Stimulated activated CD4-positive, alpha-beta T cell treated with anti-CD3 and anti-CD28 coated beads, Interleukin-4, amount 100 ng/mL, for 1 hour (primary cell): ENCODE measurements at places on chromosomes 3 and 15.

GRCh38 chr3:5190147-5190791 is 2.8 kb downstream of the EDEM1 start:
- no peak for DNase-seq

DNA sequence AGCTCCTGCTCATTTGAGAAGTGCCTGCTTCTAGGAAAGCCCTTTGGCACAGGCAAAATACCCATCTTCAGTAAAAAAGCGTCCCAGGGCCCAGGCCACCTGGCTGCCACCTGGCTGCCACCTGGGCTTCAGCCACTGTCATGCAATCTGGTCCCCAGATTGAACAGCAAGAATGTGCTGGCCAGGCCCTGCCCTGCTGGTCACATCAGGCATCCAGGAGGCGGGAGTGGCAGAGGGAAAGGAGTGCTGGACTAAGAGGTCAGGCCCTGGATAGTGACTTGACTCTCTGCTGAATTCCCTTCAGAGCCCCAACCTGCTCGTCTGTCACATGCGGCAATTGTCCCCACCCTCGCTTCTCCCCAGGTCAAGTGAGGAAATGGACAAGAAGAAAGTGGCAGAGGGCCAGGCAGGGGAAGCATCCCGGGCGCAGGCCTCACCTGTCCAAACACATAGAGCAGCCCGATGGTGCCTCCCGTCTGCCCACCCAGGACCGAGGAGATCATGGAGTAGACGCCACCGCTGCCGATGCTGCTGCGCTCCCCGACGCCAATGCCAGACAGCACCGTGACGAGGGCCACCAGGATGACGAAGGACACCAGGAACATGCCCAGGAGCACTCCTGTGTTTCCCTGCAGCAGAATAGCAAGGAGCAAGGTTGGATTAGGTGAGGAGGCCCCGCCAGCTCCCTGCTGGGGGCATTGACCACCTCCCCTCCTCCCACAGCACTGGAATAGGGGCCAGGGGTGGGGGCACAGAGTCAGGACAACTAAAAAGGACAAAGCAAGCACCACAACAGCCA is 25.5 kb downstream of the SLC12A8 start:
- DNase-seq: no peak

DNA sequence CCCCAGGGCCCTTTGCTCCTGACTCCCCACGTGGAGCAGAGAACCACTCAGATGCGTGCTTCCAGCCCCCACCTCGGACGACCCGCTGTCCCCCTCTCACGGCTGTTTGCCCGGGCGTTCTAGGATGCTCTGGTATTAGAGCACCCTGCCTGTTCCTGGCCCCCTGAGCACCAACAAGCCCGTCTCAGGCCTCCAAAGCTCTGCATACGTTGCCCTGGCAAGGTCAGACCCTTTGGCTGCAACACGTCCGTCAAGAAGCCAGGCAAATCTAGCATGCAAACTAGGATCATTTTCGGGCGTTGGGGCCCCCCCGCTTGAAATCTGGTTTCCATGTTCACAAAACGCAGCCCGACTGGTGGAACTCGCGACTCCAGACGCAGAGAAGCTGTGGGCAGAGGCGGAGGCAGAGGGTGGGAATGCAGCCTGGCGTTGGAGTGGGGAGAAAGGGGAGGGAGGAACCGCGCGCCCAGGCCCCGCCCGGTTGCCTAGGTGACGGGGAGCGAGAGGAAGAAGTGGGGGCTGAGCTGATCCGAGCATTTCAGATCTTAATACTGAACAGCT is 86.2 kb upstream of the PIAS1 start:
- peak; percentile 23 for DNase-seq

DNA sequence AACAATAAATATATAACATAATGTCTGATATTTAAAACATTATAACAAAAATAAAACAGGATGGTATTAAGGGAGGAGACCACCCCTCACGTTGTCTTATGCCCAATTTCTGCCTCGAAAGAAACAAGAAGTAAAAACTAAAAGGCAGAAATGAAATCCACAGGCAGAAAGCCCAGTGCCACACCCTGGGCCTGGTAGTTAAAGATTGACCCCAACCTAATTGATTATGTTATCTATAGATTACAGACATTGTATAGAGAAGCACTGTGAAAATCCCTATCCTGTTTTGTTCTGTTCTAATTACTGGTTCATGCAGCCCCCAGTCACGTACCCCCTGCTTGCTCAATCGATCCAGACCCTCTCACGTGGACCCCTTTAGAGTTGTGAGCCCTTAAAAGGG is 22.3 kb upstream of the ACP3 start:
- DNase-seq: no peak

DNA sequence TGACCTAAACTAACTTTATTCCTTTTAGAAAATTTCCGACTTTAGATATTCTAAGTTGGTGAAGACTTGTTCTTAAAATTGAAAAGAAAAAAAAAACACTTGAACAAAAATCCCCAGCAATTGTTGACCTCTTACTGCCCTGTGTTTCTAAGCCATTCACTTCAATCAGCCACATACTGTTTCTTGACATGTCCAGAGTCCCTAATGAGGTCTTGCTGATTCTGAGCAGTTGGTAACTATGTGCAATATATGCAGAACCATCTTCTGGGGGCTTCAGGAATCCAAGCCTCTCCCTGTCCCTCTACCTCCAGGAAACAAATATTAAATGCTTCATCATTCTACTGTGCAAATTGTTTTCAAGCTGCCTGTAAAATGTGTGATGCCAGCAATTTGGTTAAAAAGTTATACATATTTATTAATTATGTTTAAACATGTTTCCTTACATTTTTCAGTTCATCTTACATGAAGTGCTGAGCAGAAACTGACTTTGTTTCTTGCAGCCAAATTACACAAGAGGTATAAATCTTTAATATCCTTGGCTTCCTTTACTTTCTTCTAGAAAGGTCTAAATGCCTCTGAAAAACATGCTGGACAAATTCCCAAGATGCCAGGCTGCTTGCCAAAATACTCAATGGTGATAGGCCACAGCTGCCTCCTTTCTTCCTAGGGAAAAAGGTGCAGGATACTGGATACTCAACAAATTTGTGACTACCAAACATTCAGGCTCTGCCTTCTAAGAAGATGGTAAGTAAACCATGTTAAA is 19.8 kb upstream of the GYG1 start:
- no peak for DNase-seq

- no peak for DNase-seq
Observed at GRCh38 chr3:36804295-36805055, 40.1 kb upstream of the DCLK3 start.

DNA sequence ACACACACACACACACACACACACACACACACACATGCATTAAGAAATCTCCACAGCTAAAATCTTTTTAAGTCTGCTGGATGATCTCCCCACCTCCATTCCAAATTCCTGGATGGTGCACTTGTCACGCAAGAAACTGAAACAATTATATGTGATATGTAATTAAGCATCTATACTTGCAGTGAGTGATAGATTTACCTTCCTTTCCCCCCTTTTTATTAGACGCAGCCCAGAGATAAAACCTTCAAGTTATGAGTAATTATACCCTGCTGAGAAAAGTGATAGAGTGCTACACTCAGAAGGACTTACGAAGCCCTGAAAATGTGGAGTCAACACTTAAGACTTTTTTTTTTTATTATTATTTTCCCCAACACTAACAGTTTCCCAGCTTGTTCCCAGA is 255.2 kb downstream of the LSAMP start:
- no peak for DNase-seq

DNA sequence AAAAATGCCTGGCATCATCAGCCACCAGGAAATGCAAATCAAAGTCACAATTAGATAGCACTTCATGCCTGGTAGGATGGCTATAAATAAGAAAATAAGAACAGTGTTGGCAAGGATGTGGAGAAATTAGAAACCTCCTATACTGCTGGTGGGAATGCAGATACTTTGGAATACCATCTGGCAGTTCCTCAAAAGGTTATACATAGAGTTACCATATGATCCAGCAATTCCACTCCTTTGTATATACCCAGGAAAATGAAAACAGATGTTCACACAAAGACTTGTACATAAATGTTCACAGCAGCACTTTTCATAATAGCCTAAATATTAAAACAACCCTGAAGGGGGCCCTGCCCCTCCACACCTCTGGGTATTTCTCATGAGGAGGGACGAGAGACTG is 13.7 kb downstream of the ACSBG1 start:
- DNase-seq: no peak

DNA sequence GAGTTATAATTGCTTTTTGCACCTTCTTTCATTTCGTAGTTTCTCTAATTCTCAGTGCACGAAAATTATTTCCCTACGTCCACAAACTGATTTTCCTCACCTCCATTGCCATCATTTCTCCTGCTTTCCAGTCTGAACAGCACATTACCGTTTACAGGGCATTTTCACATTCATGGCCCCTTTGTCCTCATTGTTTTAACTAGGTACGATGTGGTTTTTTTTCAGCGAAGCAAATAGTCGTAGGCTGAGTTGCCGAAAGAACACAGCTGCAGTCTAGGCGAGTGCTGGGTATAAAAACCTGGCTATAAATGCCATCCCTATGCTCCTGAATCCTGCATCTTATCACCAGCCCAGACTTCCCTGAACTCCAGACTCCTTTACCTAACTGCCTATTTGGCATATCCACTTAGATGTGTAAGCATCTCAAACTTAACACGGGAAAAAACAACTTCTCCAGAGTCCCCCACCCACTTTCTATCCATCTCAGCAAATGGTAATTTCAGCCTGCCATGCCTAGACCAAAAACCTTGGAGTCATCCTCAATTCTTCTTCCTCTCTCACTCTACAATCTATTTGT is 691 bp upstream of the FSIP1 start:
- DNase-seq: no peak

DNA sequence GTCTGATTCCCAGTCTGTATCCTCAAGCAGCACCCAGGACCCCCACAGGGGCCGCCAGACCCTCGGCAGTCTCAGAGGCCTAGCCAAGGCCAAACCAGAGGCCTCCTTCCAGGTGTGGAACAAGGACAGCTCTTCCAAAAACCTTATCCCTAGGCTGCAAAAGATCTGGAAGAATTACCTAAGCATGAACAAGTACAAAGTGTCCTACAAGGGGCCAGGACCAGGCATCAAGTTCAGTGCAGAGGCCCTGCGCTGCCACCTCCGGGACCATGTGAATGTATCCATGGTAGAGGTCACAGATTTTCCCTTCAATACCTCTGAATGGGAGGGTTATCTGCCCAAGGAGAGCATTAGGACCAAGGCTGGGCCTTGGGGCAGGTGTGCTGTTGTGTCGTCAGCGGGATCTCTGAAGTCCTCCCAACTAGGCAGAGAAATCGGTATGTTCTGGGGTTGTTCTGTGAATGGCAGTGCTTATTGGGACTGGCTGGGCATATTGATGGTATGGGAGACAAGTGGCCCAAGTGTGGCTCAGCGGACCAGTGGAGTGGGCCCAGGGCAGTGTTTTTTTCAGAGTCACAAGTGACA is 96.3 kb downstream of the RPL39L start:
- no peak for DNase-seq

- DNase-seq: no peak
Observed at GRCh38 chr3:58874795-58875194, 175.0 kb downstream of the CFAP20DC start.

DNA sequence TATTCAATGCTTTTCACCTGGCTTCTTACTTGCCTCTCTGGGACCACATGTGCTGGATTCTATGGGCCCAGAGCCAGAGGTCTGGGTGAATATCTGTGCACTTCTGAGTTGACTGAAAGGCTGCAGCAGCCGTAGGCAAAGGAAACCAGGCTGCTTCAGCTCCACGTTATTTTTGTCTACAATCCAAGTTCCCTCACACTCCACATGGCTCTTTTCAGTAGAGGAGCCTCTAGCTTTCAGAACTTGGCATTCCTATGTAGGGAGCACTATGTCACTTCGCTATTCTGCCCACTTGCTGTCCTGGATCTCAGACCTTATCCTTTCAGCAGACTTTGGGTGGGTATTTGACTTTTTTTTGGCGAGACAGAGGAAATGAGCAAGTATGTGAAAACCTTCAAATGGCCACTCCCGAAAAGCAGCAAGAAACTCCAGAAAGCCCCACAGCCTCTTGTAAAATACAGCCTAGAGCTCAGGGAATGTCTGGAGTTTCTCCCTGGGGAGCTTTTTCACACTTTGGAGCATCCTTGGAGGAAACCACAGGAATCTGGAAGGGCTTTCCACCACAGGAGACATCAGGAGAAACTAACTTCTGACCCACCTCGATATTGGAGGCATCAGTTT is 80.9 kb downstream of the DUT start:
- DNase-seq: no peak

GRCh38 chr3:138817695-138818094 is 17.0 kb downstream of the PIK3CB start:
- no peak for DNase-seq

GRCh38 chr15:98581715-98582114 is 66.6 kb upstream of the IGF1R start:
- DNase-seq: no peak

GRCh38 chr15:71411538-71412482 is 296.5 kb downstream of the THSD4 start:
- no peak for DNase-seq

- no peak for DNase-seq
Observed at GRCh38 chr3:149588909-149589308, 68.9 kb downstream of the WWTR1 start.

GRCh38 chr3:27578032-27578431 is 93.8 kb upstream of the SLC4A7 start:
- no peak for DNase-seq

- DNase-seq: no peak
Observed at GRCh38 chr3:155809181-155809580, 3.1 kb upstream of the C3orf33 start.

DNA sequence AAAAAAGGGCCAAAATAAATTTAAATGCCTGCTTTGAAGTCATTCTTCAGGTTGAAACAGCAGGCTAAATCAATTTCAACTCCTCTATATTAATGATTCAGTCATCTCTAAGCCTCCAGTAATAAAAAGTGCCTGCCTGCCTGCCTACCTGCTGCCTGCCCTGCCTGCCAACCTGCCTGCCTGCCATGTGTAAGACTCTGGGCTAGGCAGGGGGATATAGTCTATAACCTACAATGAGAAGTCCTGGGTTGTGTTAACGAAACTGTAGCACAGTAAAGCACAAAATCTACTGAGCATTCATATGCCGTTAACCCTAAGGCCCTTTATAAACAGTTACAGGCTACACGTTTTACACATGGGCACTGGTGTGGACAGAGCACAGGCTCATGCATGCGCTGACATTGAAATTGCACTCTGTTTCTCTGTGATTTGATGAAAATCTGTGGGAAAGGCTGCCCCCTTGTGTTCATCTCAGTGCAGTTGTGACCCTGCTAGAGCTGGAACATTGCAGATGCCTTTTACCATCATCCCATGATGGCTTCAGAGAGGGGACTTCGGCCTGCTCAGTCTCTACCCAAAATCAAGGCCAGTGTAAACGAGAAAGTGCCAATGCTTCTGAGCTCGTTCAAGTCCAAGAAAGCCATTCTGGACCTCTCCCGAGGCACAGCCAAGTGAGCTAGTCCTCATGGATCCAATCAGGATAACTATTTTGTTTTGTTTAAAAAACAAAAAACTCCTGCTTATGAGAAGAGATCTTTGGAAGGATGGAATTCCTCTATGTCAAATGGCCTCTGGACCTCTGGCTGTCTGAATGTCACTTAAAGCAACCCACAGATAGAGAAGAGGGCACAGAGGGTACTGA is 64.6 kb downstream of the EFL1 start:
- DNase-seq: peak; percentile 48

GRCh38 chr15:61017109-61017508 is 212.0 kb downstream of the RORA start:
- no peak for DNase-seq

GRCh38 chr3:56914646-56915045 is 112.9 kb upstream of the ARHGEF3 start:
- DNase-seq: no peak
